ENCODE measurements at places on chromosomes 16 and 17. TPM values are rescaled to one million over a fixed set of nuclear protein-coding genes. Genes with fewer than 3 reads are reported as not detected.

Gene NXPH3
- 0.15 TPM for total RNA-seq

Gene HOXB4
- 5.8 TPM for total RNA-seq

Gene TNP2
- not detected for total RNA-seq

Gene MYH13
- total RNA-seq: not detected

Gene CDH8
- total RNA-seq: not detected

Gene CD7
- 0.66 TPM for total RNA-seq
